ENCODE measurements at places on chromosomes 4 and X.

DNA sequence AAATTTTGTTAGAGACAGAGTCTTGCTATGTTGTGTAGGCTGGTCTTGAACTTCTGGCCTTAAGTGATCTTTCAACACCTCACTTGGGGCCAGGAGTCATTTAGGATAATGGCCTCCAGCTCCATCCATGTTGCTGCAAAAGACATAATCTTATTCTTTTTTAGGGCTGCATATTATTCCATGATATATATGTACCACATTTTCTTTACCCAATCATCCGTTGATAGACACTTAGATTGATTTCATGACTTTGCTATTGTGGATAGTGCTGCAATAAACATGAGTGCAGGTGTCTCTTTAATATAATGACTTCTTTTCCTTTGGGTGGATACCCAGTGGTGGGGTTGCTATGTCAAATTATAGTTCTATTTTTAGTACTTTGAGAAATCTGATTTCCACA is 140.9 kb upstream of the LCORL start:
- no peak for DNase-seq

- DNase-seq, result no peak
Measured at GRCh38 chr4:145213245-145213644, 32.9 kb upstream of the OTUD4 start.

GRCh38 chrX:111020283-111020682 is 75.7 kb upstream of the PAK3 start:
- DNase-seq, result no peak

DNA sequence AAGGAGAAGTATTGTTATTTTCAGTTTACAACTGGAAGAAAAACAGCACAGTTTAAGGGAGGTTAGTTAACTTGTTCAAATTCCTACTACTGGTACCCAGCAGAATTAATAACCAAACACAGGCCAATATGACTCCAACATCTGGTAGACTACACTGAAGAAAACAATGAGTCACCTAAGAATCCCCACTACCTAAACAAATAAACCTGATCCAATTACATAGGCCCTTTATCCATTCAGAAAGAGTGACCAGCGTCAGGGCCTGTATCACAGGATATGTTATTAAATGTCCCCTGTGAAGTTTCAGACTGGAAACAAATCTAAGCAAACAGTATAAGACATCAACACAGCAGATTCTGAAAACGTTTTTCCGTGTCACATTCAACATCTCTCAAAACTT is 492.5 kb upstream of the INTU start:
- no peak for DNase-seq

DNA sequence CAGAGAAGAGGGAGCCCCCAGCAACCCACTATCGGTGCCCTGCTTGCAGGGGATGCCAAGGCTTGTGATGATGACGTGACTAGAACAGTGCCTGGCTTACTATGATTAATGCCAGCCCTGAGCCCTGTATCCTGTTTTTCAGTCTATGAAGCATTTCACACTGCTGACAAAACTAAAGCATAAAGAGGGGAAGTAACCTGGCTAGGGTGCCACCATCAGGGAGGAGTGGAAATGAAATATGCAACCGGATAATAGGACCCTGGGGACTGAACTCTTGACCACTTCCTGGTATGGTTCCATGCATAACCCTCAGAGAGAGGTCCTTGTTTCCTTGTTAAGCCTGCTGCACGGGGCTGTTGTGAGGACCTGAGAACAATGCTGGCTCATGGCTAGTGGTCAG is 50.3 kb downstream of the MED28 start:
- DNase-seq, result no peak

GRCh38 chrX:84907324-84907968 is 96.2 kb upstream of the APOOL start:
- DNase-seq, result no peak

DNA sequence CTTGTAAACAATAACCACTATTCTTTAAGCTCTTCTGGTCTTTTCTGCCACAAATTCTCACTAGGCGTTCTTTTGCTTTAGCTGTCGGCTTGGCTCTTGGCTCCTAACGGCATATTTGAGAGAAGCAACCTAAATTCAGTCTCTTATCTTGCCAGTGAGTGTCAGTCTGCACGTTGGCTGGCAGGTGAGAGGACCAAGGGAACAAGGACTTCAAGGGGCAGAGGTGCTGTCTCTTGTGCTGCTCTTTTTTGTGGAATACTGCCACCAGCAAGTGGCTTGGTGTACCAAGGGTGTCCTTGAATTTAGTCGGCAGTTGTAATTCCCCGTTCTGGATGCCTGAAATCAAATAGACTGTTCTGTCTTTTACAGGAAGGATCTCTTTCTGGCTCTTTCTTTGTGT is 77.8 kb upstream of the SLC4A4 start:
- no peak for DNase-seq

DNA sequence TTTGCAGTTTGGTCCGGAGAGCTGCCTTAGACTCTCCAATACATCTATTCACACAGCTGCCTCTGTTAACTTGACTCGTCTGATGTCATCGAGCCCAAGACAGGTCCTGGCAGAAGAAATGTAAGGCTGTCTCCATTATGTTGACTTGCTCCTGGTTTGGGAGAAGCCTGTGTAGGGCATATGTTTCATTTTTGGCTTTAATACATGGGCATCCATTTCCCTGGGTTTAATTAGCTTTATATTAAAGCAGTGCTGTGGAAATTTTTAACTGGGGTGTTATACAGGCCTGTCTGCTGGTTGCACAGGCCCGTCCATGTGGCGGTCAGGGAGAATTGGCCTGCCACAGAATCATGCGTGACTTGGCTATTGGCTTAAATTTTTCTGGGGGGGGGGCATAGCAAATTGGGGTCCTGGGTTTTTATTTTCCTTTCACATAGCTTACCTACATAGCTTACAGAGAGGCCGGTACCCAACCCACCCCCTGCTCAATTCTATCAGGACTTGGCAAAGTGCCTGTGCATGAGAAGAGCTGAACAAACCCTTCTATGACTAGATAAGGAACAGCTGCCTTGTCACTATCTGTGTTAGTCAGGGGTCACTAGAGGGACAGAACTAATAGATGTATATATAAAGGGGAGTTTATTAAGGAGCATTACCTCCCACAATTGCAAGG is 123.5 kb upstream of the WDR1 start:
- DNase-seq, result no peak
